Hepatocyte (in vitro differentiated cells): ENCODE measurements at places on chromosomes 16 and 17. TPM values are rescaled to one million over a fixed set of nuclear protein-coding genes. Genes with fewer than 3 reads are reported as not detected.

The SPATA32 gene
- total RNA-seq: not detected in 2 replicates

The TMC5 gene
- total RNA-seq: 2.9 and 3.1 TPM in 2 replicates

The C1QTNF8 gene
- not detected in 2 replicates for total RNA-seq

The NPIPB2 gene
- 5.5 and 5.8 TPM in 2 replicates for total RNA-seq

The ARSG gene
- total RNA-seq: 1.3 and 3.5 TPM in 2 replicates

The SDF2 gene
- 77.4 and 78.6 TPM in 2 replicates for total RNA-seq

The TBC1D3I gene
- not detected in 2 replicates for total RNA-seq

The NTN3 gene
- total RNA-seq: 4.5 and 4.8 TPM in 2 replicates

The HS3ST3B1 gene
- 5.8 TPM in 2 replicates for total RNA-seq

The KRT12 gene
- total RNA-seq: not detected in 2 replicates

The KCNJ16 gene
- total RNA-seq: 40.6 and 46.9 TPM in 2 replicates

The ASB16 gene
- total RNA-seq: 0.23 TPM in 1 of 2 replicates, not detected in the other

The SPATA22 gene
- total RNA-seq: not detected in 2 replicates

The CD300H gene
- total RNA-seq: 0.67 TPM in 1 of 2 replicates, not detected in the other

The NACA2 gene
- total RNA-seq: not detected in 2 replicates

The TBC1D3C gene
- not detected in 2 replicates for total RNA-seq

The GJC1 gene
- 9.2 and 11.4 TPM in 2 replicates for total RNA-seq

The SMIM22 gene
- not detected in 2 replicates for total RNA-seq
